Motor neuron (in vitro differentiated cells): ENCODE measurements at places on chromosomes 5 and 9. TPM values are rescaled to one million over a fixed set of nuclear protein-coding genes. Genes with fewer than 3 reads are reported as not detected.

Gene TMOD1
- total RNA-seq, result 0.87 and 0.88 TPM in 2 replicates

Gene LHFPL2
- 9.8 and 18.1 TPM in 2 replicates for total RNA-seq

Gene EPB41L4B
- 5.2 and 7.5 TPM in 2 replicates for total RNA-seq

Gene RALGPS1
- 3.9 and 4.4 TPM in 2 replicates for total RNA-seq

Gene PCDHB10
- 25.4 and 25.9 TPM in 2 replicates for total RNA-seq

Gene LRRC8A
- total RNA-seq, result 14.6 and 15.4 TPM in 2 replicates

Gene ARSB
- 9.8 TPM in 2 replicates for total RNA-seq

GRCh38 chr9:104362912-104363472 is 141.1 kb upstream of the OR13F1 start:
- ATAC-seq, result no peak

DNA sequence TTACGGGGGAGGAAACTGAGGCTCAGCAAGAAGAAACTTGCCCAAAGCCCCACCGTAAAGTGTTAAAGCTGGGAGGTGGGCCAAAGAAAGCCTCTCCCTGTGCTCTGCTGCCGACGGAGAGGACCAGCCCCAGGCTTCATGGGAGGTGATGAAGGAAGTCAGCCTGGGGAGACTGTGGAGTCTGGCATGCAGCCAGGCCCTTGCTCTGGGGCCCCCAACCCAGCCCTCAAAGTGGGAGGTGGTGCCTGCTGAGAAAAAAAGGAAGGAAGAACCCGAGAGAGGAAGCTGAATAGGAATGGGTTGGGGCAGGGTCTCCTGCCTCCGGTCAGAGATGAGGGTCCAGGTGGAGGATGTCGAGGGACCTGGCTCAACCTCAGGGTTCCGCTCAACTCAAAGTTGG is 3.8 kb downstream of the RNF44 start:
- ATAC-seq, result no peak
